ENCODE measurements at places on chromosomes 1 and 21. TPM values are rescaled to one million over a fixed set of nuclear protein-coding genes. Genes with fewer than 3 reads are reported as not detected.
A peak's percentile ranks its signal among the peaks of the same experiment; 100 is the strongest.

DNA sequence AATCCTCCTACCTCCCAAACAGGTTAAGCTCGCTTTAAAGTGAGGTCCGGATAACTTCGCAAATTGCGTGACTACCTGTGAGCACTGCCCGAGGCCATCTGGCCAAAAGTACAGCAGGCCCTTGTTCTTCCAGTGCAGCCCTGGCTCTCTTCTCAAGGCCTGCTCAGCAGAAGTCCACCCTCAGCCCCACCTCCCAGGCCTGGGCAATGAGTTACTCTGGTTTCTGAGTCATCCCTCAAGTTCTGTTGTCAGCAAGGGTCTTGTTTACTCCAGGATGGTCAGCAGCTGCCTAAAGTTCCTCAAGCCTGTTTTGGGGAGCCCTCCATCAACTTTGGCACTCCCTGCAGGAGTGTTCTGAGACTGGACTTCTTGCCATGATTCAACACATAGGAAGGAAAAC lies 101.7 kb downstream of the BCAR3 start:
- no peaks in the 10 kb centered on the region for H3K4me1 ChIP-seq
- no peaks in the 10 kb centered on the region for H3K27me3 ChIP-seq
- H3K4me3 ChIP-seq = no peak overlapping the region
- peaks cover 3% of the 10 kb centered on the region for H3K36me3 ChIP-seq
- no peak overlapping the region for H3K27ac ChIP-seq

DNA sequence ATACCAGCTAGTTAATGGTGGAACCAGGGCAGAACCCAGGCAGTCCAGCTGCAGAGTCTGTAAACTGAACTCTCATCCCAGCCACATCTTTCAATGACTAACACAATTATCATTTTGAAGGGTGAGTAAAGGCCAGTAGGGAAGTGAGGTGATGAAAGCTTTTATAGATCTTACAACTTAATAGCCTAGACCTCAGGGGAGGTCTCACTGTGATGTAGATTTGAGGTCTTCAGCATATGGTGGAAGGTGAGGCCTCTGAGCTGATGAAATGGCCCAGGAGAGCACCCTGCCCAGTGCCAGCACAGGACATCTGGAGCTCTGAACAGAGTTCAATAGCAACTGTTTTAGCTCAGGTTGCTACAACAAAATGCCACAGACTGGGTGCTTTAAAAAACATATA lies 44.8 kb upstream of the POU2F1 start:
- H3K27me3 ChIP-seq = peaks cover 8% of the 10 kb centered on the region
- H3K4me3 ChIP-seq = no peak overlapping the region
- H3K4me1 ChIP-seq = no peaks in the 10 kb centered on the region
- H3K27ac ChIP-seq = no peak overlapping the region
- DNase-seq = no peak

DNA sequence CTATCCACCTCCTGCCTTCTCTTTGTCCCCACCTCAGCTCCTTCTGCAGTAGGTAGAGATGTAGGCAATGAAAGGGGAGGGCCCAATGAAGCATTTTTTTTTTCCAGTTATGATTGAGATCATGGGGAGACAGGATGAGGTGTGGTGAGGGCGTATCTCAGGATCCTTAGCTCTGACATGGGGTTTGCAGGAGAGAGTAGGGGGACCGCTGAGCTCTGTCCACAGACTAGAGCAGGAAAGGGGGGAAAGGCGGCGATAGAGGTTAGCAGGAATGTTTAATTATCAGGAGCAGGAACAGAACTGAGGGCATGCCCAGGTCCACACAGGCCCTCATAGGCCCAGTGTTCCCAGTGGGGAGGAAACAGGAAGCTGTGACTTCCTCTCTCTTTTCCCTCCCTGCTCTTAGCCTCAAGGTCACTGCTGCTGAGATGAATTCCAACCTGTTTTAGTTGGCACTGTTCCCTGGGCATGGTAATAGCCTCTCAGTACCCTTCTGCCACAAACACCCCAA lies 901 bp upstream of the RXFP4 start:
- H3K4me1 ChIP-seq = peaks cover 35% of the 10 kb centered on the region
- H3K27me3 ChIP-seq = no peaks in the 10 kb centered on the region
- no peak overlapping the region for H3K4me3 ChIP-seq
- DNase-seq = no peak
- H3K27ac ChIP-seq = peak overlapping the region; percentile 83

DNA sequence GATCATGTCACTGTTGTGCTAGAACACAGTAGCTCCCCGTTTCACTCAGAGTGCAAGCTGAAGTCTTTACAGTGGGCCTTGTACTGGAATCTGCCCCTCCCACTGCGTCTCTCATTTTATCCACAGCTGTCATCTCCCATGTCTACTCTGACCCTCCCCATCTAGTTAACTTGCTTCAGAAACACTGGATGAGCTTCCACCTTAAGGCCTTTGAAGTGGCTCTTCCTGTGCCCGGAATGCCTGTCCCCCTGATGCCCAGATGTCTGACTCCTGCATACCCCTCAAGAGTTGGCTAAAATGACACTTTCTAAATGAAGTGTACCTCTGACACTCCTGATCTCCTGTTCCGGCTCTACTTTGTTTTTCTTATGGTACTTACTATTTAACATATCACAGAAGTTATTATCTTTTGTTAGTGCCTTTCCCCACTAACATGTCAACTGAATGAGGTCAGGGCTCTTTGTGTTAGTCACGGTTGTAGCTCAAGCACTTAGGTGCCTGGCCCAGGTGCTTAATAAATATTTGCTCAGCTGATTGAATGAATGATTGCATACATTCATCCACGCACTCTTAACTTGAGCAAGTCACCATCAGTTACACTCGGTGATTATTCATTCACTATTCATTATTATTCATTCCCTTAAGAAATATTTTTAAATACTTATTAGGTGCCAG lies 13.3 kb downstream of the ARV1 start:
- no peak overlapping the region for H3K4me3 ChIP-seq
- no peak for DNase-seq
- H3K27ac ChIP-seq = no peak overlapping the region
- H3K36me3 ChIP-seq = peaks cover 31% of the 10 kb centered on the region

Gene TSSK3
- total RNA-seq = 1.1 TPM

Gene BCL2L15
- total RNA-seq = 0.39 TPM
